Small intestine (tissue), 16 donors: ENCODE measurements at places on chromosomes 1 and 21.

- no peak for DNase-seq
Measured at GRCh38 chr1:63922848-63923247, 149.0 kb downstream of the ROR1 start.

GRCh38 chr1:85467036-85467435 lies 2.1 kb upstream of the DDAH1 start:
- DNase-seq = no peak

DNA sequence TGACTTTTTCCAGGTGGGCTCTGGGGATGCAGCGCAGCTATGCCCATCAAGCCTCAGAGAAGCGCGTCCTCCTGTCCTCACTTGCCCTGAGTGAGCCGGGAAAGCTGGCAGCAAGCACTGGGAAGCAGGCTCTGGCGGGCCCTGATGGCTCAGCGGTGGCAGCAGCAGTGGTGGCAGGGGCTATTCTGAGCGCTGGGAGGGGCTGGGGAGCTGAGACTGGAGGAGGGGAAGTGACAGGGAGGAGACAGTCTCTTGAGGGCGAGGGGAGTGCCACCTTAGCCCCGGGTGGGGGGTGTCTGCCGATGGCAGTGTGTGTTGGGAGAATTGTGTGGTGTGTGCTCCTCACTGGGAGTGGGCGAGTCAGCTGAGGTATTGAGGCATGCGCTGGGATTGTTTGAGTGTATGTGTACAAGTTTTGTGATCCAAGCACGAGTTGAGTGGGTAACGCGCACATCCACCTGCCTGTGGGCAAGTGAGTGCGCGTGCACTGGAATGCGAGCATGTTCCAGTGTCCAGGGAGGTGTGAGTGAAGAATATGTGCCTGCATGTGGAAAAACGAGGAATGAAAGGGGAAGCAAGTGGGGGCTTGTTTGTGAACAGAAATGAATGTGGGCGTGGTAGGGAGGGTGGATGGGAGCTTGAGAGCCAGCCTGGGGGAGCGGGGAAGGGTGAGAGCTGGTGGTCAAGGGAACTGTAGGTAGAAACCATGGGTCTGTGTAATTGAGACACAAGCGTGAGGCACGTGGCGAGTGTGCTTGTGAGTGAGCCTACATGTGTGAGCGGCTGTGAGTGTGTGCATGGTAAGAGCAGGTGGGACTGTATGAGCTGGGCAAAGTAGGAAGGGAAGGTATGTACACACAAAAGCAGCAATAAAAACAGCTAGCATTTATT lies 2.9 kb upstream of the FOXO6 start:
- DNase-seq = no peak

- no peak for DNase-seq
Measured at GRCh38 chr1:154822717-154823116, 47.4 kb downstream of the KCNN3 start.

DNA sequence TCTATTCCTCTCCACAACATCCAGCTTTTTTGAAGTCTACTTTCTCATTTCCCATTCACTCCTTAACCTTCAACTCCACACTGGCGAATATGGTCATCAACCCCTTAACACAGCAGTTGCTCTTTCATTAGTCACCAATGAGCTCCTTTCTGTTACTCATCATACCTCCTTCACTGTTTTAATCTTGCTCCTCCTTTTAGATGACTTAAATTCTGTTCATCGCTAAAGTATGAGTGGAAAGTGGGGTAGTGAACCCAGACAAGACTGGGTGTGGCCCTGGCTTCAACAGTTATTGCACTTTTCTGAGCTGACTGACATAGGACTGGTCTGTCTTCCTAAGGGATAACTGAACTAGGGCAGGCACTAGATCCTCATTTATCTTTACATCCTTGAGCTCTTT lies 51.3 kb downstream of the AKT3 start:
- DNase-seq = no peak

- DNase-seq = no peak
Measured at GRCh38 chr1:47002211-47002610, 21.3 kb upstream of the CYP4X1 start.

- DNase-seq = no peak
Measured at GRCh38 chr1:188386161-188386560, 1557.4 kb downstream of the PLA2G4A start.

DNA sequence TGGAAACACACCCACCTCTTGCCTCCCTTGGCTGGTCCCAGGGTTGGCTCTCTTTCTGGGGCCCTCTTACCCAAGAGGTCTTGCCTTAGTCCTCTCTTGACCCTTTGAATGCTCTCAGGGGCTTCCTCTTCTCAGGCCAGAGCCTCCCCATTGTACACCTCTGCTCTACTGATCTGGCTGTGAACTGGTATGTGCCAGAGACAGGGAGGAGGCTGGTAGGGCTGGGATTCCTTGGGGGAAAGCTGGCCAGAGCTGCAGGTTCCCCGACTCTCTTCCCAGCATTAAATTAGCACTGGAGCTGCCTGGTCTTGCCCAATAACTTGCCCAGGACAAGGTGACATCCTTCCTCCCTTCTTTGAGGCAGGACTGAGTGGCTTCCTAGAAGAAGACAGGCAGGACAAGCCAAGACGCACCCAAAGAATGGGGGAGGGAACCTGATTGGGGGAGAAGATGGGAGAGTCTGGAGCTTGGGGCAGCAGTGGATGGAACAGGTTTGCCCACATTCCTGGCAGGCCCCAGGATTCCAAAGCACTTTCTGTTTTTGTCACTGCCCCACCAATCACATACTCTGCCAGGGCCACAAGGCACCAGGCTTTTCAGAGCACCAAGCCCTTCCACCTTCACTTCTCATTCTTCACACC lies 37.2 kb upstream of the CITED4 start:
- no peak for DNase-seq

DNA sequence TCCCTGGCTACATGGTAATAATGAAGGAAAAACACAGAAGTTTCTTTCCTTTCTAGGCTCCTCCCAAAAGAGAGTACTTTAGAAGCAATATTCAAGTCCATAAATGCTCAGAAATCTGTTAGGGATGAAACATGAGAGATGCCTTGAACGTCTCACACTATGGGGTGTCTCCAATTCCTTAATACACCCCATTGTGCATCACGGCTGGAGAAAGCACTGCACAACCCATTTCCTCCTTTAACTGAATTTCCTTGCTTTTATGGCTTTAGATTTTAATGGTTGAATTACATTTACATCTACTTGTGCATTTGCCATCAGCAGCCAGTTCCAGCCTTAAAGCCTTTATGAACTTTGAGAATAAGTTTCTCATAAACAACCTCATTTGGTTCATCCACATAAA lies 498.9 kb upstream of the PTBP2 start:
- no peak for DNase-seq

DNA sequence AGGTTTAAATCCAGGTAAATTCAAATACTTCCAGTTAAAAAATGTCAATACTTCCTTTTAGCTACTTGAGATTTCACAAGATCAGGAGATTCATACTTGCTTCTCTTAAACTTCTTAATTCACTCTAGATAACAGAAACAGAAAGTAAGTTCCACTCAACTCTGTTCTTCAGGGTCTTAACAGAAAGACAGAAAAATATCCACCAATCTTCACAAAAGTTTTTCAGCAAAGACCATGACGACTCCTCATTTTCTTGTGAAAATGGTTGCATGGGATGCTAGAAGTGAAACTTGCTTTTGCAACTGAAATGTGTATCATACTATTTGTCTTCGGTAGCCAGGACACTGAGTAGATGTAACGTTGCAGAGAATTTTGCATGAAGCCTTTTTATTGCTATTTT lies 12.3 kb upstream of the LRRC8C start:
- DNase-seq = no peak

GRCh38 chr1:119348941-119349340 lies 19.6 kb upstream of the HAO2 start:
- no peak for DNase-seq

DNA sequence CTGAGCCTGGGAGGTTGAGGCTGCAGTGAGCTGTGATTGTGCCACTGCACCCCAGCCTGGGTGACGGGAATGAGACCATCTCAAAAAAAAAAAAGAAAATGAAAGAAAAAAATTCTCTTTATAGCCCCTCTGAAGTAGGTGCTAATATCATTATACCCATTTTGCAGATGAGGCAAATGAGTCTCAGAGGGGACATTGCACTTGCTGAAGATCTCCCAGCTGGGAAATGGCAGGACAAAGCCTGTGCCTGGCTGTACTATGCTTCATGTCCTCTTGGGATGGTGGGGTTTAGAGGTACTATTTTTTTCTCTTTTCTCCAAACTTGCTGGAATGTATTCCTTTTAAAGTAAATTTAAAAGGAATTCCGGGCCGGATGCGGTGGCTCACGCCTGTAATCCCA lies 1.6 kb downstream of the SMPDL3B start:
- no peak for DNase-seq
